ENCODE measurements at places on chromosomes 12 and 14.

DNA sequence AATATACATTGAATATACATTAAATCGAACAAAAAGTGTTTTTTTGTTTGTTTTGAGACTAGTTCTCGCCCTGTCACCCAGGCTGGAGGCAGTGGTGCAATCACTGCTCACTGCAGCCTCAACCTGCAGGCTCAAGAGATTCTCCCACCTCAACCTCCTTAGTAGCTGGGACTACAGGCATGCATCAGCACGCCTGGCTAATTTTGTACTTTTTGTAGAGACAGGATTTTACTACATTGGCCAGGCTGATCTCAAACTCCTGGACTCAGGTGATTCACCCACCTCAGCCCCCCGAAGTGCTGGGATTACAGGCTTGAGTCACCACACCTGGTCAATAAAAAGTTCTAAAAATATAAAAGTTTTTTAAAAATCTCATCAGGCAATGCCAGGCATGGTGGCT lies 10.2 kb upstream of the RNF212B start:
- no peak for DNase-seq

GRCh38 chr12:123986374-123986965 lies 13.5 kb downstream of the ZNF664 start:
- no peak for DNase-seq

DNA sequence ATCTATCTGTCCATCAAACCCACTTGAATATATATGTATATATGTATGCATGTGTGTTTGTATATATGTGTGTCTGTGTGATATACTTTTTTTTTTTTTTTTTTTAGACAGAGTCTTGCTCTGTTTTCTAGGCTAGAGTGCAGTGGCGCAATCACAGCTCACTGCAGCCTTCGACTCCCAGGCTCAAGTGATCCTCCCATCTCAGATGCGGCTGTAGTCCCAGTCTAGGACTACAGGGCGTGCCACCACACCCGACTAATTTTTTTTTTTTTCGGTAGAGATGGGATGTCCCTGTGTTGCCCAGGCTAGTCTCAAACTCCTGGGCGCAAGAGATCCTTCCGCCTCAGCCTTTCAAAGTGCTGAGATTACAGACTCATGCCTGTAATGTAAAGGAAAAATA lies 13.0 kb upstream of the APOBEC1 start:
- no peak for DNase-seq

- no peak for DNase-seq
Measured at GRCh38 chr12:52308806-52309425, 12.3 kb downstream of the KRT83 start.

DNA sequence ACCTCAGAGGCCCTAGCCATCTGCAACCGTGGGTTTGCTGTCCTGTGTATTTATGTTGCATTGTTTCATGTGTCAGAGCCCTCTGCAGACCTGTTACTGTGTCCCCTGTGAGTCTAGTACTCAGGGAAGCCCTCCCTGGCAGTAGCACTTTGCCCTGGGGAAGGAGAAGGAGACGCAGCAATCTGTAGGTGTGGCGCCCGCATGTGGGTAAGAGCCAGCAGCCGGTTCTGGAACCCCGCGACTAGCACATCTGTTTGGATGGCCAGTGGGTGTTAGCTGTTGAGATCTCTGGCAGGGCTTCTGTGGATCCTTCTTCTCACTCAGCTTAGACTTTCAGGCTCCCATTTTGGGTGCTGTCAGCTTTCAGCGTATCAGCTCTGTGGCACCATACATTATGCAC lies 57.0 kb downstream of the TECPR2 start:
- no peak for DNase-seq

GRCh38 chr12:65742018-65743010 lies 82.0 kb upstream of the HMGA2 start:
- no peak for DNase-seq

GRCh38 chr14:58954901-58955861 lies 233.3 kb upstream of the DAAM1 start:
- no peak for DNase-seq

GRCh38 chr14:83044001-83044400 lies 1510.3 kb upstream of the SEL1L start:
- DNase-seq, result no peak

- DNase-seq, result no peak
Measured at GRCh38 chr12:48489012-48489411, 6.7 kb downstream of the C12orf54 start.

DNA sequence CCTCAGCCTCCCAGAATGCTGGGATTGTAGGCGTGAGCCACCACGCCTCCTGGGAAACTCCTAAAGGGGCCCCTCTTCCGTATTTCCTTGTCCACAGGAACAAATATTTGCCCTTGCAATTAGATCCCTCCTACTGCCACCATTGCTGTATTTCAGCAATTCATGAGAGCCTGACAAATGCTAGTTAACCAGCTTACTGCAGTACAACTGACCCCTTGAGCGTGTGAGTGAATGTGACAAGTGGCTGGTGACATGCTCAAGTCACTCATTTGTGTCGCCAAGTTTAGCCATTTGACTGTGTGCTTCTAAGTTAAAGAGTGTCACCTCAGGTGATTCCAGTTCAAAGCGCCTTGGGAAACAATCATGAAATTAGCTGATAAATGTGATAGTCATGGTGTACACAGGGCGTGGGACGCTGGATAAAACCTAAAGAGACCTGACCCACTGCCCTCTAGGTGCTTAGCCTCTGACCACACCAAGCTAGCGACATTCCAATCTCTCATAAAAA lies 56.1 kb upstream of the MAP1LC3B2 start:
- DNase-seq, result peak; percentile 30

- DNase-seq, result peak; percentile 51
Measured at GRCh38 chr12:45727980-45728629, 1.4 kb upstream of the ARID2 start.

DNA sequence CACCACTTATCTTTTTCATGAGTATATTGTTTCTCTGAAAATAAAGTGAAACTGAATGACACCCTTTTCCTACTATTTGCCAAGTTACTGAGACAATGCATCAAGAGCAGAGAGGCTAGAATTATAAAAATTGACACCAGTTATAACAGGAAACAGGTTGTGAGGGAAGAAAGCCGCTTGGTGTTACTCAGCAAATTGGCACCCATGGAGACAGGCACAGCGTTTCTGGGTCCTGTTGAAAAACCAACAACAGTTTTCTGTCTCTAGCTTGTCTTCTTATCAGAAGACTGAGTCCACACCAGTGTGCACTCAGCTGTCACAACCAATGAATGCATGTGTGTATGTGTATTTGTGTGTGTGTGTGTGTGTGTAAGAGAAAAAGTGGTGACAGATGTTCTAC lies 267.7 kb downstream of the KCNH5 start:
- DNase-seq, result no peak

- DNase-seq, result no peak
Measured at GRCh38 chr14:50410071-50410470, 13.4 kb upstream of the CDKL1 start.

GRCh38 chr12:26701604-26702215 lies 131.3 kb downstream of the ITPR2 start:
- DNase-seq, result peak; percentile 42

DNA sequence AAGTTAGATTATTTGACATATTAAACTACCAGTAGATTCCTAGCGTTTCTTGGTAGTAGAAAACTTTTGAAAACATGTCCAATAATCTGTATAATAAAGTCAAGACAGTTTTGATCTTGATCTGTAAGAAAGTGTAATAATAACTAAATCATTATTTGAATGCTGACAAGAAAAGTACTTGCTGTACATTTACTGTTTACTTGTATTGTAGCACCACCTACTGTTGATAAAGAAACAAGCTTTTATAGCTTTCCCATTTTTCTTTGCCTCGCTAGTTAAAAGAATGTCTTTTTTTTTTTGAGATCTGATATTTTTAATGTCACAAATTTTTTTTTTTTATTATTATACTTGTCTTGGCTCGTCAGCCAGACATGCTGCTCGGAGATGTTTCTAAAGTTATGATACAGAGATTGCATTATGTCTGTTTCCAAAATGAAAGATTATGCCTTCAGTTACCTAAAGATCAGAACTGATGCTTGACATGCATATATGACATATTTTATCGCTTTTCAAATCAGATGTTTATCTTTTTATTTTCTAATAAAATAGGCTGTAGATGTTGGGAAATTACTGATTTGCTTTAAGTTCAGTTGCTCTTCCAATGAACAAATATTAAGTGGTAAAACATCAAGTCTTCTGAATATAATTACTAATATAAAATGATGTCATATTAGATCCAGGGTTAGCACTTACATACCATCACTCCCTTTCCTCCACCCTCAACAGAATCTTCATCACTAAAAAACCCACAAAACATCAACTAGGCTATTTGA lies 140.5 kb downstream of the AKAP6 start:
- DNase-seq, result peak; percentile 96

- DNase-seq, result peak; percentile 85
Measured at GRCh38 chr12:122793685-122794106, 19.3 kb downstream of the CCDC62 start.

DNA sequence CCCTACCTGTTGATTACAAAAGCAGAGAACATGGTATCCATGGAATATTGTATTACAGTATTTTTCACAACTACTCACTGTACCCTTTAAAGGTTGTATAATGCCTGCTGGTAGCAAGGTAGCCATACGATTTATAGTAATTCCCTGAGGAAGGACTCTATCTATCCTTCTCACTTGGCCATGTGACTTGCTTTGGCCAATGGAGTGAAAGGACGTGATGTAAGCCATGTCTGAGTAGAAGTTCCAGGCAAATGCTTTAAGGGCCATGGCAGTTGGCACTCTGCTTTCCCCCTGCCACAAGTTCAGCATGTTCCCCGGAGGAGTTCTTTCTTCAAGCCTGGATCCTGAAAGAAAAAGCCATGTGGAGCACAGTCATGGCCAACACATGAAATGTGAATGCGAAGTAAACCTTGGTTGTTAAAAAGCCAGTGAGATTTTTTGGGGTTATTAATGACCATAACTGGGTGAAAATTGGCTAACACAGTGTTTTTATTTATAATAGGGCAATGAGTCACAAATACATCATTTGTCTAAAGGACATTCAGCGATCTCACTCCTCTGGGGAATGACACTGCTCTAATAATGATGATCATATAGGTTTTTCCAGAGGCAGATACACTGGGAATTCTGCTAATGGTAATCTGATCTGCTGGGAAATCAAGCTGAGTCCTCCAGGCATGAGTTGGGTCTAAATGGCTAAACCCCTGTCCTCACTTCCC lies 67.4 kb upstream of the SLC38A2 start:
- DNase-seq, result no peak

DNA sequence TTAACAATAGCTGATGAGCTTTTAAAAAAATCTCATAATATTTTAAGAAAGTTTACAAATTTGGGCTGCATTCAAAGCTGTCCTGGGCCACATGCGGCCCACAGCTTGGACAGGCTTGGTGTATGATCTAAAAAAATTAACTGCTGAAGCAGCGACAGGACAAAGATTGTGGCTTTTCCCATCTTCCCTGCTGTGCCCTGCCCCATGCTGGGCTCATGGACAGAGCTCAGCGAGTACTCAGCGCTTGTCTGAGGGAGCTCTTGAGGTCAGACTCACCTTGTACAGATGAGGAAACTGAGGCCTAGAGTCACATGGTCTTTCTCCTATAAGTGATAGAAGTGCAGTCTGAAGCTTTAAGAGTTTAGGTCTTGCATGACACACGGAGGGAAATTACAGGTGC lies 15.0 kb downstream of the EVL start:
- no peak for DNase-seq

- no peak for DNase-seq
Measured at GRCh38 chr12:26188641-26189040, 6.7 kb upstream of the SSPN start.

GRCh38 chr12:56377310-56377988 lies 14.8 kb upstream of the APOF start:
- DNase-seq, result no peak

- no peak for DNase-seq
Measured at GRCh38 chr12:8012651-8013309, 19.7 kb upstream of the FOXJ2 start.

Data from NCI-H2029 treated with DMSO at 0.1 percent for 48 hours (cell line).